ENCODE measurements at places on chromosomes 3 and 15.

GRCh38 chr3:120561251-120562045 is 34.7 kb upstream of the NDUFB4 start:
- DNase-seq = peak; percentile 45

DNA sequence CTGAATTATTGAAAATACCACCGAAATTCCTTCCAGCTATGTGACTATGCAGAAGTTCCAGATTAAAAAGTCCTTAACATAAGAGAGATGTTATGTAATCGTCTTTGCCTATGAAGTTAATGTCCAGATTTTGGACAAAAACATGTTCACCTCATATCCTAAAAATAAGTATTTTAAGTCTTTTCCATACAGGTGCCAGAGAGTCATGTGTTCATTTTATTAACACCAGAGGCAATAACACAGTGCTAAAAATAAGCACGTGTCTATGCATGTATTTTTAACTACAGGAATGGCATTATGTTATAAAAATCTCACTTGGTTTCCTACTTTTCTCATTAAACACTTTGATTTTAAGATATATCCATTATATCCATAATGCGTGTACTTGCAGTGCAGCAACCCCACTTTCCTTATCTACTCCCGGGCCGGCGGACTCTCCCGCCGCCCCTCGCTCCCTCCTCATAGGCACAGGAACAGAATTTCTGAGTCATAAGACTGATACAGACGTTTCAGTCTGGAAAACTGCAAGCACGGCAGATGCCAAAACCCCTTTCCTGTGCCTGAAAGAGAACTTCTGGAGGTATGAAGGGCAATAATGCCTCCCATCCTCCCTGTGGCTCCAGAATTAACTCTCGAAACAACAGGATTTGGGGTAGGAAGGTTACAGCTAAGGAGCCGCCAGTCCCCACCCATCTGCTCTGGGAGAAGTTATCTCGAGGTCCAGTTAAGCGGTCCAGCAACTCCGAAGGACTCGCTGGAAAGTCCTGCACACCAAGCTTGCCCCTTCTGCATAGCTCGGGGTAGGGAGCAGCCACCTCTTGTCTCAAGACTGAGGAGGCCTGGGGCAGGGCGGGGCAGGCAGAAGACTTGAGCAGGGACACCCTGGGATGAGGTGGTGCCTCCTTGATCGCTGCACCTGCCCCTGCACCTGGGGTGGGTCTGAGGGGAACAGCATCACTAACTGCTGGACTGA is 22.3 kb upstream of the PSTPIP1 start:
- DNase-seq = no peak

DNA sequence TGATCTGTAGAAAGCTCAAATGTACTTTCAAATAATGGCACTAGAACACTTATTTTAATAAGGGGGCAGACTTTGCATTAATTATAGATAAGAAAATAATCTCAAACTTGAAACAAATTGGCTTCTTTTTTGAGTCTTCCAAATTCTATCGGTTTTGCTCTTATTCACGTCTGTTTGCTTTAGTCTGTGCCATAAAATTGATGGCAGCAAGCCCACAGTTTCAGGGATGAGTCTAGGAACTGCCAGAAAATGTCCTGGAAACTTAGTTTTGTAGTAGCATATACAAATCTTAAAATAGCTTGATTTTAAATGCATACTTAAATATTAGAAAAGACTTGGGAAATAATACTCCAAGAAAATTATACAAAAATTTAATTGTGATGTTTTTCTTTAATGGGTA is 39.7 kb downstream of the BCHE start:
- DNase-seq = no peak

GRCh38 chr15:94105760-94106159 is 125.6 kb upstream of the MCTP2 start:
- DNase-seq = no peak

DNA sequence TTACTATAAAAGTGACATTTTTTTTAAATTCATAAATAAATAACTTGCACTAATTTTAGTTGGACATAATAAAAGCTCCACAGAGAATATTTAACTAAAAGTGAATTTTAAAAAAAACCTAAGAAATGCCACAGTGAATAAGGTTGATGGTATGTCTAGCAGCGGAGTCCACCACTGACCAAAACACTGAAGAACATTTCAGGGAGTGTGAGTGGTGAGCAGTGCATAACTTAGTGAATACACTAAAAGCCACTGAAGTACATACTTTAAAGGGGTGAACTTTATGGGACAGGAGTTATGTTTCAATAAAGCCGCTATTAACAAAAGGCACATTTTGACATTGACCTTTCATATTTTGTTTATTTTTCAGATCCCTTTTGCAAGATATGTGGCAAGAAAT is 32.3 kb downstream of the SRP14 start:
- no peak for DNase-seq

DNA sequence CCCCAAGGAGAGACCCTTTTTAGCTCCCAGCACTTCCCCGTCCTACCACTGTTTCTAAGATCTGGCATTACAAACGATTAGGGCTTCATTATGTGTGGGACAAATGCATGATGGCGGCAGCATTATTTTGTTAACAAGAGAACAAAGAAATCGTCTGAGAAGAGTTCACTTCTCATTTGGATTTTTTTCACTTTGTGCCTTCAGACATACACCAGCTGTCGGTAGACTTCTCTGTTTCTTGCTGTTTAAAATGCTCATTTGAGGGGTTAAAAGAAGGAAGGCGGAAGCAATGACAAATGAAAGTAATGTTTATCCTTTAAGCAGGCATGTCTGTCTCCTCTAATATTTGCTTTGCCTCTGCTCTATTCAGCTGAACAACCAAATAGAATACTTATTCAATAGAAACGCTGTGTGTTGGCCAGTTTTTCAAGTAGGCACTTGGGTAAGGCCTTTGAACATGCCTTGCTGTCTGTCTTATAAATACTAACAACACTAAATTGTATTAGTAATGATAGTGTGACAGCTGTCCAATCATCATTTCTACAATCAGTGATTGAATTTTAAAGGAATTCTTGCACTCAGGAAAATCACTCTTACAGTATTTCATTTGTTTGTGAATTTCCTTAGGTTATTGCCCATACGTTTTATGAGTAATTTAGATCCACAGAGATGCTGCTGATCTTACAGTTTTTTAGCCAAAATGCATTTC is 382.4 kb downstream of the IL5RA start:
- DNase-seq = no peak

- no peak for DNase-seq
Measured at GRCh38 chr15:29678504-29679034, 143.7 kb downstream of the TJP1 start.

DNA sequence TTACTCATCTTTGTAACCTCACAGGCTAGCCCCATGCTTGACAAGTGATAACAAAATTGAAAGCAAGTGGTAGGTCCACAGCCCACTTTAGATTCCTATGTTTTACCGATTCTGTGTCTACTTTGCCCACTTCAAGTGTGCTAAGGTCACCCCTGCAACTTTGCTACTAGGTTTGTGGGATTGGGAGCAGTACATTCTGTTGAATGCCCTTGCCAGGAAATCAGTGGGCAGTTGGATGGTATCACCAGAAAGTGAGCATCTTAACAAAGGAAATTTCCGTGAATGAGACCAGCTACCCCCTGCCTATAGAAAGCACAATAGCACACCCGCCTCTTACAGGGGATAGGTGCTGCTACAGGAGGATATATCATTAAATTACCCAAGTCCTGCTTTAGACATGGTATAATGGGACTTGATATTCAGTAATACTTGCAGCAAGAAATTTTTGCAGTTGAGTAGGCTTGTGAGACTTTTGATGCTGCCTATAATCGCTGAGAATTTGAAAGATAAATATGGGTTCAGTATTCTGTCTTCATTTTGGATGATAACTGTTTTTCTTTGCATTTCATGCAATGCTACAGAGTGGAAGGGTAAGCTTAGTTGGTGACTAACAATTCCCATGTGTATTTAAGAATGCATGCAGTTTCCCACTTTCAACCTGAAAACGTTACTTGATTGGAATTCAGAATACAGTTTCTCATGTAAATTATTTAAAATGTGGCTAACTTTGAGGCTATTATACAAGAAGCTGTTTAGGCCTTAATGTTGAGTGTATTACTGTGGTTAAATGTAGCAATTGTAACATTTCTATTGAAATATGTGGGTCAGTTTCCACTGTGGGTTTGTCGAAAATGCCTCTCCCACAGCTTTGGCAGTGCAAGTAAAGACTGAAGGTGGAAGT is 9.5 kb downstream of the EBLN2 start:
- DNase-seq = no peak

DNA sequence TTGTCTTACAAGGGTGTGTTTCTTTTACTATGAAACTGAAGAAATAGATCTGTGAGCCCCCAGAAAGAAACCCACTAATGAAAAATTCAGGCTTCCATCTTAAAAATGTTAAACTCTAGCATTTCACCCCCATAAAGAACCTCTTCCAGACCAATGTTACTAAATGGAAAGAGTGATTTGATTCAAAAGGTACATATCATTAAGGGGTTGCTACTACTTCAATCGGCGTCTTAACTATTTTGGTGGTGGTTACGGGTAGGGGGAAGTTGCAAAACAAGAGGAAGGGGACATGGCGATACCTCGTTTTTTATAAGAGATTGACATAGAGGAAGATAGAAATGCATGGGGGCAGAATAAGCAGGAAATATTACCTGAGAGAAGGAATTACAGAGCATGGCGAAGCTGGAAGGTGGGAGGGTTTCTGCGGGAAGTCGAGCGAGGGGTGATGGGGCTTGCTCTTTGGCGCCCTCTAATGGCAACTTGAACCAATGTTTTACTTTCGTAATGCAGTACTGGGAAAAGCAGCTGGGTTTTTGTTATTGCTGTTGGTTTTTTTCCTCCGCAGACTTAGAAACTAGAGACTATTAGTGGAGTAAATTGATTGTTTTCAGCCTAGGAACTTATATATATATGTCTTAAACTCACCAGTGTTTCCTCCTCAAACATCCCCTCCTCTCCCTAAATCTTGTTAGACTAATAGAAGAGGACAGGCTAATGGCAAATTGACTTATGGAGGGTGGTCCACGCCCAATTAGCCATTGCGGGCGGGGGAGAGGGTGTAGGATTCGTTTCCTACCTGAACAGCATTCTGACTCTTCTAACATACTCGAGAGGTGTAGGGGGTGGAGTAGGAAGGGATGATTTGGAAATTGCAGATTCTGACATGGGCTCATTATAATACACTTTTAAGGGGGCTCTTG is 11.3 kb upstream of the SOX2 start:
- peak; percentile 72 for DNase-seq

DNA sequence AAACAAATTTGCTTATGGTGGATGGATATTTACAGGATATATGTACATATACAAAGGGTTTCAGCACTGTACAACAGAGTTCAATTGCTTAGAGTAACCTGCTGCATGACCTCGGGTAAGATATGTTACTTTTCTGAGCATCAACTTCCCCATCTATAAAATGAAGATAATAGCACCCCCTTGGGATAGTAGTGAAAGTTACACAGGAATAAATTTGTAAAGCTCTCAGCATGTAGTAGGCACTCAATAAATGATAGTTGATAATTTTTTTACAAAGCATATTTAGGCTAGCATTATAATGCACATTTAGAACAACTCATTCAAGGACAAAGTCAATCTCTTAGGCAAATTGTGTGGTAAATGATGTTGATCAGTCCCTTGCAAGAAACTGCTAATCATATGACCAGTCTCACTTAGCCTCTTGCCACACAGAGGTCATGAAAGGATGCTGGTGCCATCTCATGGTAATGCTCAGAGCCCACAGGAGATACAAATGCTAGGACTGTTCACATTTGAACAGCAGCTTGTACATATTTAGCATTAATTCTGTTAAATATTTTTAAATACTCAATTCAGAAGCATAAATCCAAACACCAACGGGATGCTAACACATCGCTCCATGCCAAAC is 123.9 kb downstream of the MAGI1 start:
- DNase-seq = no peak

DNA sequence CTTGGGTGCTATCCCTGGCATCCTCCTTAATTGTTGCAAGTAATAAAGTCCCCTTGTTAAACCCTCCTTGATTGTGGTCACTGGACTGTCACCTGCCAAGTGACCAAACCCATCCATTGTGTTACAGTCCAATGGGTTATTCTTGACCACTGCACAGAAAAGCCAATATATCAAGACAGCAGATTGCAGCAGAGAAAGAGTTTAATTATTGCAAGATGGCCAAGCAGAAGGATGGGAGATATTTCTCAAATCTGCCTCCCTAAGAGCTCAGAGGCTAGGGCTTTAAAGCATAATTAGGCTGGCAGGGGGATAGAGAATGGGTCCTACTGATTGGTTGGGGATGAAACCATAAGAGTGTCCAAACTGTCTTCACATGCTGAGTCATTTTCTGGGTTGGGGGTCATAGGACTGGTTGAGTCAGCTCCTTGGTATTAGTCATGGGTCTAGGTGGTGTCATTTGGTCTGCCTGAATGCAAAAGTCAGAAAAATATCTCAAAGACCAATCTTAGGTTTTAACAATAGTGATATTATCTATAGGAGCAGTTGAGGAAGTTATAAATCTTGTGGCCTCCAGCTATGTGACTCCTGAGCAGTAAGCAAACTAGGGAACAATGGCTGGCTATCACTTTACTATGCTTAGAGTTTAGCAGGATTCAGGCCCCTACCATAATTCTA is 19.1 kb upstream of the XYLB start:
- peak; percentile 21 for DNase-seq

- DNase-seq = no peak
Measured at GRCh38 chr15:86772369-86773059, 692.8 kb downstream of the AGBL1 start.

- no peak for DNase-seq
Measured at GRCh38 chr3:62570888-62571287, 197.5 kb upstream of the FEZF2 start.

DNA sequence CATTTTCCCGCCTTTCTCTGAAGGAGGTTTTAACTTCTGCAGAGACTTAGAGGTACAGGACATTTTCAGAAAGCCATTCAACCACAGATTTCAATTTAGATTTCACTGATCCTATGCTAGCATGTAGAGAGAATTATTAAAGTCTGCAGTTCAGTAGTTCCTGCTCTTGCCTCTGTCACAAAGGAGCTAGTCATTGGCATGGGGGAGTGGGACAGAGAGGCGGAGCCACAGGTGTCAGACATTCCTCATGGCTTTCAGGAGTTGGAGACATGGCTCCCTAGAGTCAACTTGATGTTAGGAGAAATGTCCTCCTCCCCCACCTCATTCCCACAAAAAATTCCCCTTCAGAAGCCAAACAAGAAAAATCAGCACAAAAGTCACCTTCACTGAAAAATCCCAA is 66.0 kb upstream of the SIAH2 start:
- no peak for DNase-seq

GRCh38 chr3:170522201-170522600 is 63.7 kb downstream of the SLC7A14 start:
- no peak for DNase-seq

DNA sequence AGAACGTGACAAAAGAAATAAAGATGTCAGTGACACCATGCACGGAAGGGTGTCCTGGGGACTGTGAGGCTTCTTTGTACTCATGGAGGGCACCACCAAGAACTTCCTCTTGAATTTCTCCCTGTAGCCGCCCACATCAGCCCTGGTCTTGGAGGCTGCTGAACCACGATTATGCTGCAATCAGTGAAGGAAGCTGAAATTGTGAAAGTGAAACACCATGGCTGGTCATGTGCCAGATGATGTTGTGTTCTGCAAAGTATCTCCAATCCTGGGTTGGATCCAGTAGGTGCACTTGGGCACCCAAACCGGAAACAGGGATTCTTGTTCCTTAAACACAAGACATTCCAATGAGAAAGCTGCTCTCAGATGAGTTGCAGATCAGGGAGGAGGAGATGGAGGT is 104.4 kb upstream of the GOLGA6L6 start:
- no peak for DNase-seq
